ENCODE measurements at places on chromosomes 7 and 10.

GRCh38 chr7:31493714-31494181, 20.1 kb upstream of the ITPRID1 start:
- DNase-seq = peak; percentile 39

DNA sequence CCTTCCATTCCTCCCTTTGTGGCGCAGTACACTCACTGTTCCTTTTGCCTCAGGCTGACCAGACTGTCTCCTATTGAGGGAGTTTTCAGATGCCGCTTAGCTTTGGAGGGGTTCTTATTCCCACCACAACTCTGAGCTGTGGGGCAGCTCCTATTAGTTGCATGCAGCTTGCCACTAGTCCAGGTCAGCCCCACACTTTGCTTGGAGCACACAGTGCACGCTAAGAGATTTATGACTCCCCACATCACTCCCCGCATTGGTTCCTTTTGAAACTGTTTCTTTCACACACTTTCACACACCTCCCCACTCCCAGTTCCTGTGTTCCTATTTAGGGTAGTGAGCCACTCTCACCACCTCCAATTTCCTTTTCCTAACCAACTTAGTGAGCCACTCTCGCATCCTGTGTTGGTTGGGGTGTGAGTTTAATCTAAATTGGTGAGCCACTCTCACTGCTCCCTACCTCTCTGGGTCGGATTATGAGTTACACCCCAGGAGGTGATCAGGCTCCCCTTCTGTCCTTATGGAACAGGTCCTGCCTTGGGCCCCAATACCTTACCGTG, 10.4 kb upstream of the ZNF485 start:
- no peak for DNase-seq

DNA sequence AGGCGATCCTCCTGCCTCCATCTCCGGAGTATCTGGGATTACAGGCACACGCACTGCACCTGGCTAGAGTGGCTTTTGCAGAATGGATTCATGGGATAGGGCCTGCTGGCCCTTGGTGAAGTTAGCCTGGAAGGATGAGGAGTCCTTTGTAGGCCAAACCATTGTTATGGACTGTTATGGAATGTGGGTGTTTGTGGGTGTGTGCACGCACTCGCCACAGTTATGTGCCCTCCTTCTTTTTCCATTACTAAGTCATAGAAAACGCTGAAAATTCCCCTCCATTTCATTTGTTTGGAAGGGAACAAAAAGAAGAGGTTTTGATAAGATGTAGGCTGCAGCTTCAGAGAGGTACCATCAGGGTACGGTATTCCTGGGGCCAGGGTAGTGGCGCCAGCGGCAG, 15.0 kb downstream of the ZNF862 start:
- no peak for DNase-seq

GRCh38 chr7:36668080-36668479, 56.2 kb downstream of the AOAH start:
- DNase-seq = no peak

- DNase-seq = no peak
Measured at GRCh38 chr10:77644557-77645243, 7.1 kb upstream of the KCNMA1 start.

DNA sequence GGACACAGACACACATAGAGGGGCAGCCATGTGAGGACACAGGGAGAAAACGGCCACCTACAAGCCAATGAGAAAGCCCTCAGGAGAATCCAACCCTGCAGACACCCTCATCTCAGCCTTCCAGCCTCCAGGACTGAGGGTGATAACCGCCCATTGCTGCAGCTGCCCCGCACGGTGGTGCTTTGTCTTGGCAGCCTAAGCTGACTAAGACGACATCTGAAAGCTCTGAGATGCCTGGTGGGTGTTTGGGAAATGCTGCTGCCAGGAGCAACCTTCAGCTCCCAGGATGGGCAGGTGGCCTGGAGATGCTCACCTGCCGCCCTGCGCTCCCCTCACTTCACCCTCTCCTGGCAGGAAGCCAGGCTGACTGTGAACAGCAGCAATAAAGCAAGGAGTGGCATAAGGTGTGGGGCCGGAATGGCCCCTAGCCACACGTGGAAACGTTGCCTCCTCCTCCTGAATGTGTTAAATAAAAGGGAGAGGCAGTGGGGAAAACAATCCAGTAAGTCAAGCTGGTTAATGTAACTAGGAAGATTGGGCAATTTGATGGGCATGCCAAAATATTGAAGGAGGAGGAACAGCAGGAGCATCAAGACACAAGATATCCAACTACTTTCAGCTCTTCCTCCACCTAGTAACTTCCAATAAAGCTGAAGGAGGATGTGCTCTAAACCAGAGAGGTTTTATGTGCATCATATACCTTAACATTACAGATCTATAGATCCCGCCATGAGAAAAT, 121.5 kb downstream of the TNS3 start:
- no peak for DNase-seq

DNA sequence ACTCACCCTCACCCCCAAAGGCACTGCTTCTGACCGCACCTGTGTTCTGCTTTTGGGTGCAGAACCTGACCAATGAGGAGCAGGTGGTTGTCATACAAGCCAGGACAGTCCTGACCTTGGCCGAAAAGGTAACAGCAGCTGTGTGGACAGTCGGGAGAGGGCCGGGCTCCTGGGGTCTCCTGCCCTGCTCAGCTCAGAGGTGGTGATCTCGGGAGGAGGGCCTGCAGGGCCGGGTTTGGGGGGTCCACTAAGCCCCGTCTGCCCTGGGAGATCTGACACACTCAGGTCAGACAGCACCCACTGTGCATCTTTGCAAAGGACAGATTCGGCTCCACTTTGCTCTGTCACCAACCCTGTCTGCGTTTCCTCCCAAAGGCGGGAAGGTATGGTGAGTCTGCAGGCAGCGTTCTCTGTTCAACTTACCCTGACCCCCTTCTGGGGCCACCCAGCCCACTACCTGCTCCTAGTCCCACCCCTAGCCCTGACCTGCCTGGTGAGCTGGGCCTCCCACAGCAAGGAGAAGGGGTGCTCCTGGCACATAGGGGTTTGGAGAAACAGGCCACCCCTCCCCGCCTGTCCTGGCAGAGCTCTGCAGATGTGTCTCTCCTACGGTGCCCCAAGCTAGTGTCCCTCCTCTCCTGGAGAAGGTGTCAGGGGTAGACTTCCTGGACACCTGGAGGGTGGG, 33.7 kb upstream of the DPYSL4 start:
- DNase-seq = no peak

DNA sequence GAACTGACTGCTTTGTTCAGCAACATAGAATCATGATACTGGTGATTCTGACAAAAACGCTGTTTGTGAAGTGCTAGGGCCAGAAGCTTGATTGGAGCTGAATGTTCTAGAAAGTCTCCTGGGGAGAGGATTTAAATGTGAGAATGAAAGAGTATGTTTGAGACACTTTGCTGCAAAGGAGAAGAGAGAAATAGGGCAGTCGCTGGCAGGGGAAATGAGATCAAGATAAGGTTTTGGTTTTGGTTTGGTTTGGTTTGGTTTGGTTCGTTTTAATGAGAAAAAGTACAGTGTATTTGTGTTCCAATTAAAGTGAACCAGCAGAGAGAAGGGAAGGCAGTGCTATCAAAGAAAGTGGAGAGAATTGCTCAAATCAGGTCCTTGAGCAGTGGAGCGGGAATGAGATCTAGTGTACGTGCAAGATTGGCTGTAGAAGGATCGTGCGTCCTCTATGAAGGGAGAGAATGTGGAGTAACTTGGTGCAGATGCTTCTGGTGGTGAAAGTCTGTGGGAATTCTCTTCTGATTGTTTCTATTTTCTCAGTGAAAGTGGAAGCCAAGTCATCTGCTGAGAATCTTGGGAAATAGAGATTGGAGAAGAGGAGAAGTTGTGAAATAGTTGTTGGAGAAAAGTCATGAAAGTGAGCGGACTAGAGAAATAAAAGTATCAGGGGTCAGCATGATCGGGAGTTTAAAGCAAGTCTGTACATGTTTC, 270.5 kb downstream of the CCDC3 start:
- DNase-seq = no peak

- no peak for DNase-seq
Measured at GRCh38 chr7:94472608-94473007, 37.0 kb upstream of the CASD1 start.

DNA sequence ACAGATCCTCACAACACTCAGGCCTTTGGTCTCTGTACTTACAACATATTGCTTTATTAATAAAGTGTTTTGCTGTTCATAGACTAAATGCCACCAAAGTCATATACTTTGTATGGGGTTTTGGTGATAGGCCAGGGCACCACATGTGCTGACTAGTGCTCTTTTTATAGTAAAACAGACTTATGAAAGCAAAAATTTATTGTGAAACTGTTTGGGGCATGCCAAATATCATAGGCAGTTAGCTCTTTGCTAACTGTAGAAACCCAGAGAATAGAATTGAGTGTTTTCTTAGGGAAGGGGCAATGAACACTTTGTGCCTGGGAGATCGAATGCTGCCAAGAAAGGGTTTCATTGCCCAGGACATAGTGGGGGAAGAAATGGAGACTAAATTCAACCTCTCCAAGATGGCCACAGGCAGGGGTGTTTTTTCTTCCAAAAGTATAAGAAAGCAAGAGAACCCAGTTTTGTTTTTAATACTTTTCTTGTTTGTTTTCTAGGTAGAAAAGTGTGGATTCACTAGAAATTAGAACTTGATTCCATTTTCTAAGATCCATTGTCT, 142.7 kb downstream of the TRIL start:
- no peak for DNase-seq

DNA sequence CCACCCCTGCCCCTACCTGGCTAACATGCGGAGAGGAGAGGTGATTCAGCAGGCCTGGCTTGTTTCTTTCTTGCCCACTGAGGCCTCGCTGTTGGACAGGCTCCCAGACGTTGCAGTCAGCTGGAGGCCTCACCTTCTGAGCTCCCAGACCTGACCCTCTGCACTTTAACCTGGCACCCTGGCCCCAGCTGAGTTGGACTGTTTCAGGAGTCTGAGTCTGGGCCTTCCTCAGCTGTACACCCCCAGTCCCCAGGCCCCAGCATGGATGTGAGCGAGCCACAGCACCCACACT, 35.0 kb downstream of the UNC5B start:
- DNase-seq = no peak

GRCh38 chr10:91127341-91128082, 93.0 kb upstream of the PCGF5 start:
- no peak for DNase-seq

GRCh38 chr7:150715293-150715692, 1.1 kb upstream of the GIMAP1 start:
- no peak for DNase-seq

DNA sequence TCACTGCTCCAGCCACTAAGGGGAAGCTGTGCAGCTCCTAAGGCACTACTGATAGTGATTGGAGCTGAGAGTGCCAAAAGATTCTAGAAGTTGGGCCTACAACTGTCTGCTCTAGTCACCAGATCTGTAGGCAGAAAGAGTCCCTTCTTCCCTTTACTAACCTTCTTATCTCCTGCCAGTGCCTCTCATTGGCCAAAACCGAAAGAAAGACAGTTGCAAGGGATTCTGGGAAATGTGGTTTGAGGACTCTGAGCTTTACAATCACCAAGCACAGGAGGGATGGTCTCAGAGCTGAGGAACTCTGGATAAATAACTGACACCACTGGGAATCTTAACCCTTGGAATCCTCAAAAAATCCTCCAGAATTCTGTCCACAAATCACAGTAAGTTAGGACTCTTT, 615.8 kb downstream of the CCSER2 start:
- no peak for DNase-seq

GRCh38 chr7:128883622-128884448, 21.2 kb downstream of the ATP6V1F start:
- peak; percentile 54 for DNase-seq

DNA sequence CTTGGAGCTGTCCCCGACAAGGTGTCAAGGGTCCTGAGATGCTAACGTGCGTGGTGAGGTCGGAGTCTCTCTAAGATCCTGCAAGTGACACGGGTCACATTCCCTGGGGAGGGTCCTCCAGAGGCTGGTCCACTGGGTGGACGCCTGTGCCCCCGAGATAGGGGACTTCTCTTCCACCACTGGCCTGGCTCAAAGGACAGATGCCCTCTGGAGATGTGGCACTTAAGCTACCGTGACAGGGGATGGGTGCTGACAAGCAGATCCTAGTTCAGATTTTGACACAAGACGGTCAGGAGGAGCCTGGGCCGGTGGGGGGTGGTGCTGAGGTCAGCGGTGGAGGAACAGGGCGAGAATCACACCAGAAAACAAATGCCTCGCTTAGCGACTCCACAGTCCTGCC, 178.0 kb downstream of the ADARB2 start:
- no peak for DNase-seq

GRCh38 chr10:97689559-97690020, 2.5 kb upstream of the AVPI1 start:
- DNase-seq = no peak

DNA sequence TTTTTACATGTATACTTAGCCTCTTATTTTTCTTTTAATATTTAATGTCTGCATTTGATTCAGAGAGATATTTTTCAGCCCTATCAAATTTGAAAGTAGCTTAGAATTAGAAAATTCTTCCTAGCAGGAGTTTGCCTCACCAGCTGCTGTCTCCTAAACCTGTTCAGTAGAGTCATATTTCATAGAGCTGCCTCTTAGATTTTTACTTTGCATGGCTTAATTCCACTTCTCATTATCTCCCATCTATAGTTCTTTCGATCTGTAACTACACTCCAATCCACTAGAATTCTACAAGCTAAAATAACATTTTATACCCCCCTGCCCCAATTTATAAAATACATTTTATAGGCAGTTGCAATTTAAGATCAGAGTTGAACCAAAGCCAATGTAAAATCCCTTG, 227.0 kb downstream of the ANK3 start:
- DNase-seq = no peak

DNA sequence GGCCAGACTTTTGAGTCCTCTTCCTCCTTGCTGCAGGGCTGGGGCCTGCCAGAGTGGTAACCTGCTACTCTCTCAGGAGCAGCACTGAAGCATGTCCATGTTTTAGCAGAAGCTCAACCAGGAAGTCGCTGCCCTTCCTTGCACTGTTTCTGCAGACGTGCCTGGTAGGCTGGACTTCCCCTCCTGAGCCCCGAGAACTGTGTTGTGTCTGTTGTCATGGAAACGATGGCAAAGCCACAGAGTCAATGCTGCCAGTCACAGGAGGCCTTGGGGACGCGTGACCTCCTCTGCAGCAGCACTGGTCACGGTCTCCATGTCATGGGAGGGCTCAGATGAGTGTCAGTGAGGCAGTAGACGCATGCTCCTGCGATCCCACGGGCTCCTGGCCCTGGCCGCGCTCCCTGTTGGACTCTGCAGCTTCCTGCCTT, 145.5 kb downstream of the FANK1 start:
- peak; percentile 90 for DNase-seq

- DNase-seq = no peak
Measured at GRCh38 chr10:61251089-61251488, 202.1 kb downstream of the TMEM26 start.

DNA sequence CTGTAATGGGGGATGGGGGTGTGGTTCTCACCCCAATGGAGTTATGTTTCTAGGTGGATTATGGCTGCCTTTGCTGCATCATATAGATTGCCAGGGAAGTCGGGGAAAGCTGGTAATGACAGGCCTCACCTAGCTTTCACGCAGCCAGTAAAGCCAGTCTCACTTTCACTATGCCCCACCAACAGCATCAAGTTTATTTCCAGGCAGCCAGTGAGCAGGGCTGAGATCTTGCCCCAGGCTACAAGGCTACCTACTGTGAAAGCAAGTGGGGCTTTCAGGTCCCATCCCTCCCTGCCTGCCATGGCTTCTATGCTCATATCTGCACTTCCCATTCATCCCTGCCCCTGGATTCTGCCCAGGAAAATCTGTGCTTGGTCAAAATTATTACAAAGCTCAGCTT, 61.7 kb upstream of the NXPH1 start:
- DNase-seq = no peak

- DNase-seq = no peak
Measured at GRCh38 chr10:13705526-13706174, 118.9 kb downstream of the PRPF18 start.

- no peak for DNase-seq
Measured at GRCh38 chr10:77771450-77771849, 133.8 kb upstream of the KCNMA1 start.

All from pons (tissue), 1 donor.